ENCODE measurements at places on chromosomes 2 and 18.

DNA sequence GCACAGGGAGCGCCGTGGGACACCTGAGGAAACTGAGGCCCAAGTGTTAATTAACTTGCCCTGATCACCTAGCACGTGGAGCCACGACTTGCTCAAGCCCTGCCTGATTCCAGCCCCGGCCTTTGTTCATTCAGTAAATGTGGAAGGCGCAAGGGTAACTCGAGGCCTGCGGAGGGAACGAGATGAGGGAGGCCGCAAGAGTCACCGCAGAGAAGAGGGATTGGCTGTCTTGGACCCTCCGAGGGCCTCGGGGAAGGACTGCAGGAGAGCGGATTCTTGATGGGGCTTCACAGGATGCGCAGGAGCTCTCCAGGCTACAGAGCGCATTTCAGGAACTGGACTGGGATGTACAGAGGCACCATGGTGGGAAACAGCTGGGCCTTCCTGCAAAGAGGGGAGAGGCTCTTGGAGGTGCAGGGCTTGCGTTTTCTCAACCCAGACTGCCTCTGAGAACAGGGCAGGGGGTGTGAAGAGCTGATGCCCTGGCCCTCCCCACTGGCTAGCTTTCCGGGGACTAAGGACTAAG is 511 bp upstream of the ANKMY1 start:
- no peak for ATAC-seq
- H3K27me3 ChIP-seq = no peaks in the 10 kb centered on the region
- peaks cover 52% of the 10 kb centered on the region for H3K4me1 ChIP-seq
- peaks cover 31% of the 10 kb centered on the region for H3K36me3 ChIP-seq
- H3K4me3 ChIP-seq = peak overlapping the region; percentile 91

- ATAC-seq = no peak
- no peaks in the 10 kb centered on the region for H3K36me3 ChIP-seq
- H3K27ac ChIP-seq = no peak overlapping the region
- H3K27me3 ChIP-seq = peaks cover 89% of the 10 kb centered on the region
- no peak overlapping the region for H3K4me3 ChIP-seq
- H3K4me1 ChIP-seq = no peaks in the 10 kb centered on the region
These were observed 1.3 kb downstream of the ADCYAP1 start for GRCh38 chr18:905948-906415.

- ATAC-seq = peak; percentile 35
- H3K4me3 ChIP-seq = no peak overlapping the region
- H3K27ac ChIP-seq = peak overlapping the region; percentile 77
- no peaks in the 10 kb centered on the region for H3K27me3 ChIP-seq
- H3K4me1 ChIP-seq = peaks cover 50% of the 10 kb centered on the region
These were observed 87.5 kb downstream of the POLR1A start for GRCh38 chr2:86017901-86018896.

DNA sequence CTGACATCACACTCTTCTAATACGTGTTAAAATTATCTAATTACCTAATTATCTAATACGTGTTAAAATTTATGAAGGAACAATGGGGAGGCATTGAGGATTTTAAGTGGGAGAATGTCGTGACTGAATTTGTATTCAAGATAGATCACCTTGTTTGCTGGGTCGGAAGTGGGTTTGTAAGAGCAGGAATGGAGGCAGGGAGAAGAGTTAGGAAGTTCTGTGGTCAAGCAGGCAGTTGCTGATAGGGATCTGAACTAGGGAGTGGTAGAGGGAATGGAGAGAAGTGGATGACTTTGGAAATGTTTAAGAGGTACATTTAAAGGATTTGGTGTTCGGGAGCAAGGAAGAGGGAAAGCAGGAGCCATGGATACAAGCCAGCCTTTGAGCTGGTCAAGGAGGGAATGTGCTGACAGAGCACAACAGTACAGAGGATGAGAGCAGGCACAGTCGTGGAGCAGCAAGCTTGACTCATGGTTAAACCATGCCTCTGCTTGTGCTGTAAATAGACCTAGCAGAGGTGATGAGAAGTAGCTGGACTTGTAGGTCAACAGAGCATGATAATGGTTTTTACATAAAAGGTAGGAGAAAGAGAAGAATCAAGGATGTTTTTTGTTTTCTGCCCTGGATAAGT is 16.2 kb downstream of the IL18RAP start:
- no peak overlapping the region for H3K4me3 ChIP-seq
- H3K4me1 ChIP-seq = peaks cover 24% of the 10 kb centered on the region
- H3K36me3 ChIP-seq = no peaks in the 10 kb centered on the region
- H3K27me3 ChIP-seq = no peaks in the 10 kb centered on the region
- no peak overlapping the region for H3K27ac ChIP-seq

- no peak overlapping the region for H3K27ac ChIP-seq
- no peak overlapping the region for H3K4me3 ChIP-seq
- no peak for ATAC-seq
- H3K4me1 ChIP-seq = peaks cover 61% of the 10 kb centered on the region
- H3K36me3 ChIP-seq = peaks cover 6% of the 10 kb centered on the region
- H3K27me3 ChIP-seq = no peaks in the 10 kb centered on the region
These were observed 2.5 kb downstream of the ANXA4 start for GRCh38 chr2:69744456-69744855.

DNA sequence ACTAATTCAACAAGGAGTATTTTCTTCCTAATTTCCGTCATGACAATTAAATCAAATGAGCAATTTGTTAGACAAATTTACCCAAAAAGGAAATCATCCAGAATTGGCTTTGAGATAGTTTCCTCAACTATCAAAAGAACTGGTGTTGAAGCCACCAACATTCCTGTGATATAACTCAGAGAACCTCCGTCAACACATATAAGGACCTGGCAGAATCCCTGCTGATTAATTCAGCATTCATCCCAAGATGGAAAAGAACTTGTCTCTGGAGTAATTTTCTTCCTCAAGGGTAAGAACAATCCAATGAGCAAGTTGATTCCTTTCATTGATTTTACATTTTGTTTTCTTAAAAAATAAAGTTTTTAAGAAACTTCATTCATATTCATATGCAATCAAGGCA is 62.0 kb downstream of the MBD2 start:
- H3K36me3 ChIP-seq = peaks cover 62% of the 10 kb centered on the region
- H3K4me1 ChIP-seq = no peaks in the 10 kb centered on the region
- ATAC-seq = no peak
- H3K27ac ChIP-seq = no peak overlapping the region

- no peak overlapping the region for H3K4me3 ChIP-seq
- H3K4me1 ChIP-seq = peaks cover 10% of the 10 kb centered on the region
- no peak overlapping the region for H3K27ac ChIP-seq
These were observed 24.5 kb downstream of the PLEKHM3 start for GRCh38 chr2:208000701-208001395.

DNA sequence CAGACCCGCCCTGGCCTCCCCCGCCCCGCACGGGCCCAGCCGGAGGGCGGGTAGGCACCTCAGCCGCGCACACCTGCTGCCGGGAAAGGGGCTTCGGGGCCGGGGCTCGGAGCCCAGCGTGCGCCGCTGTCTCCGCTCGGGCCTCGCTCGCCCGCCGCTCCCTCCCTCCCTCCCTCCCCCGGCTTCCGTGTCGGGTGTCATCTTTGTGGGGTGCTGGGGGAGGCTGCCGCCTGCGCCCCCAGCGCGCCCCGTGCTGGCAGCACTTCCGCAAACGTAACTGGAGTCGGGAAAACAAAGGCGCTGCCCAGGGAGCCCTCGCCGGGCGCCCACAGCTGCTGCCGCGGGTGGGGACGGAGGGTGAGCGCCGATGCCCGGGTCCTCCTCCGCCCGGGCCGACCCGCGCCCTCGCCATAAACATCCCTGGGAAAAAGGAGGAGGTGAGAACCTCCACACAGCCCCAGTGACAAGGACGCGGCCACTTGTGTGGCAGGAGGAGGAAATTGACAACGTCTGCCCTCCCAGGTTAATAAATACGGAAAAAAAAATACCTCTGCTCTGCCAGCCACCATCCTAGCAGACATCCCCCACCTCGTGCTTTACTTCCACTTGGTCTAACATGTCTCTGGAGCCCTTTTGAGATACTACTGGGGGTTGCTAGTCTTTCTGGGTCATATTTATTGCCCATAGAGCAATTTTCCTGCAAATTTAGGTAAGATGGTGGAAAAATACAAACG is 550 bp downstream of the MFSD6 start:
- peak overlapping the region; percentile 85 for H3K27ac ChIP-seq
- peak overlapping the region; percentile 82 for H3K4me3 ChIP-seq
- H3K27me3 ChIP-seq = no peaks in the 10 kb centered on the region

DNA sequence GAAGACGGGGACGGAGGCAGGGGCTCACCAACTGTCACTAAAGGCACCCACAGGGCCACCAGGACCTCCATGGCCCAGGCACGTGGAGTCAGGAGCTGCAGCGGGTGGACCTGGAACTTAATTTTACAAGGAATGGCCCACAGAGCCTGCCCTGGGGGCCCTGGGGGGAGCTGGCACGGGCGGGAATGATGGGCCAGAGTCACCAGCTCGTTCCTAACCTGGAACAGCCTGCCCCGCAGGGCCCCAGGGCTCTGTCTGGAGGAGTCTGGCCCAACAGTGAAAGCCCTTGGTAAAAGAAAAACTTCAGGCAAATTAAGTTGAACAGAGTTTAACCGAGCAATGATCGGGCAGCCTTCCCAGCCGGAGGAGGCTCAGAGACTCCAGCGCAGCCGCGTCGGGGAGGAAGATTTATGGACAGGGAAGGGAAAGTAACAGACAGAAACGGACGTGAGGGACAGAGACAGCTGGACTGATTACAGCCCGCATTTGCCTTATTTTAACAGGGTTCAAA is 118.4 kb upstream of the TMEM18 start:
- no peaks in the 10 kb centered on the region for H3K36me3 ChIP-seq
- no peak for ATAC-seq
- no peak overlapping the region for H3K27ac ChIP-seq
- peaks cover 11% of the 10 kb centered on the region for H3K27me3 ChIP-seq

- no peak overlapping the region for H3K27ac ChIP-seq
- no peak for ATAC-seq
- no peaks in the 10 kb centered on the region for H3K27me3 ChIP-seq
These were observed 42.2 kb downstream of the HIBCH start for GRCh38 chr2:190277234-190278112.

DNA sequence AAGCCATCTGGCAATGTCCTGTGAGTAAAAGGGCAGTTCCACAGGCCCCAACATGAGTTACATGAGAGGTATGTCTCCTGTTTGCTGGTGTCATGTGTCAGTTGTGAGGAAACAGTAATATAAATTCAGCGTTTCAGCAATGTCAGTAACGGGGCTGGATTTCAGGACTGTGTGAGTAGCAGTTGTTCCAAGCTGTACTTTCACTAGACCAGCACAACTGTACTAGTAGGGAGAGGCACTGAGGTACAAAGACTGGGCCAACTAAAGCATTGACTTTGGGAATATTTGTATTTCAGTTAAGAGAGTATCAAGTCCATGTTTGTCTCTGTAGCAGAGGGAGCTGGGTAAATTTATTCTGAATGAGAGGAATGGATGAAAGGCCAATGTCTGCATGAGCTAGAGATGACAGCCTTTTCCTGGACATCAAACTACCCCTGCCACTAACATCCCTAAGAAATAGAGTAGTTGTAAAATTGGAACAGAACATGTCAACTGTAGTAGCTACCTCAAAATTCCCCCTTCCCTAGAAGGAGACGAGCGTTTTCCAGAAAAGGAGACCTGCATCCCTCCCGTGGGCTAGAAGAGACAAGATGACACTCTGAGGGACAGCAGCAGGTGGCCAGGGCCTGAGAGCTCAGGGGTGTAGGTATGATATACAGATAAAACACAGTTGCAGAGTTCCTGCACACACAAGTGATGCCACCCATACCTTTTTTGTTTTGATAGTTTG is 24.4 kb downstream of the EIF4E2 start:
- H3K36me3 ChIP-seq = peaks cover 61% of the 10 kb centered on the region
- H3K4me1 ChIP-seq = no peaks in the 10 kb centered on the region
- H3K4me3 ChIP-seq = no peak overlapping the region
- ATAC-seq = no peak
- H3K27me3 ChIP-seq = no peaks in the 10 kb centered on the region

GRCh38 chr2:70990216-70990615 is 4.5 kb downstream of the TEX261 start:
- H3K36me3 ChIP-seq = peaks cover 43% of the 10 kb centered on the region
- peaks cover 37% of the 10 kb centered on the region for H3K4me1 ChIP-seq
- H3K27ac ChIP-seq = no peak overlapping the region
- H3K4me3 ChIP-seq = no peak overlapping the region

- H3K27me3 ChIP-seq = peaks cover 57% of the 10 kb centered on the region
- H3K4me1 ChIP-seq = no peaks in the 10 kb centered on the region
- H3K36me3 ChIP-seq = no peaks in the 10 kb centered on the region
- no peak overlapping the region for H3K27ac ChIP-seq
- no peak for ATAC-seq
- no peak overlapping the region for H3K4me3 ChIP-seq
These were observed 70.2 kb upstream of the RAPH1 start for GRCh38 chr2:203605302-203605701.

GRCh38 chr2:88666576-88666975 is 24.9 kb upstream of the RPIA start:
- H3K27me3 ChIP-seq = no peaks in the 10 kb centered on the region
- no peak overlapping the region for H3K27ac ChIP-seq
- no peak overlapping the region for H3K4me3 ChIP-seq
- peaks cover 6% of the 10 kb centered on the region for H3K36me3 ChIP-seq

DNA sequence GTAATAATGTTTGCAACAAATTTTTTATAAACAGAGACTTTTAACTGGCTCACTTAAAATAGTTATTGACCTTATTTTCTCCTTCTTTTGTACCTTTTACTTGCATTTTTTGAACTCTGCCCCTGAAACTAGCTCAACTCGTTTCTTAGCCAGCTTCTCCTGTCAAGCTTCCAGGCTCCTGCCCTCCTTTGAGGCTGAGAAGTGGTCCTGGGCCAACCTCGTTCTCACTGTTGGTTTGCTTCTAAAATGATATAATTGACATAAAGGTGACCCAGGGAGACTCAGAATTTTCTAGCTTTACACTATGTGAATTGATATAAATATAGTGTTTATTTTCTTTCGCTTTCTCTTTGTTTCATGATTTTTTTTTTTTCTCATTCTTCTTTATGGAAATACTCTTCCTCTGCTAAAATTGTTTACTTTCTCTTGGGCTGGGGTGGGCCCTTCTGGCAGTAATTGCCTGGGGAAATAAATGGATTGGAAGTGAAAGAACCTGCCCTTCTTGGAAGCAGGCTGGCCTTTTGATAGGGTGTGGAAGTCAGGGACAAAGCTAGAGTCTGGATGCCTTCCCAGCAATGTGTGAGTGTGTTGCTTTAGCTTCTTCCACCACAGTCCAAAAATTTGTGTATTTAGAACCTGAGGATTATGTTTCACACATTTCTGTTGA is 30.7 kb downstream of the GPD2 start:
- no peak for ATAC-seq
- H3K4me1 ChIP-seq = peaks cover 54% of the 10 kb centered on the region
- H3K27me3 ChIP-seq = no peaks in the 10 kb centered on the region
- H3K27ac ChIP-seq = no peak overlapping the region

DNA sequence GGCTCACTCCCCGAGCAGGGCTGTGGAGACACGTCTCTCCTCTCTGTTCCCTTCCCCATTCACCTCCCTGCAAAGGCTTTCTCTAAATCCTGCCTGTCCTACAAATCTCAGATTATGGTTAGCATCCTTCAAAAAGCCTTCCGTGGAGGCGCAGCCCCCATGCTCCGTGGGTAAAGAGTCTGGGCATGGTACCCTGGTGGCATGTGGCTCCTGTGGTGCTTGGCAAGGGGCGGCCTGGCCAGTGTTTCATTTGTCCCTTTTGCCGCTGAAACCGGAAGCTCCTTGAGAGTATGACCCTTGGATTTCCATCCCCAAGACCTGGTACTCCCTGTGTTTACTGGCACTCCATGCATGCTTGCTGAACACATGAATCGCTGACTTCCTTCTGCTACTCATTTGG is 839.3 kb upstream of the SALL3 start:
- ATAC-seq = no peak
- H3K36me3 ChIP-seq = no peaks in the 10 kb centered on the region
- no peaks in the 10 kb centered on the region for H3K4me1 ChIP-seq
- no peak overlapping the region for H3K4me3 ChIP-seq

- H3K4me1 ChIP-seq = no peaks in the 10 kb centered on the region
- no peak for ATAC-seq
- peaks cover 7% of the 10 kb centered on the region for H3K36me3 ChIP-seq
- no peak overlapping the region for H3K27ac ChIP-seq
- H3K4me3 ChIP-seq = no peak overlapping the region
- H3K27me3 ChIP-seq = peaks cover 18% of the 10 kb centered on the region
These were observed 34.1 kb upstream of the STAT1 start for GRCh38 chr2:191048073-191048472.

Data from stimulated activated memory B cell treated with anti-CD40 and anti-IgM and Interleukin-4, amounts not matched to agents 10 μg/mL and 1 μg/mL and 100 μg/mL, for 72 hours (primary cell).